AML-193 (cell line): ENCODE measurements at places on chromosomes 7 and 10.

DNA sequence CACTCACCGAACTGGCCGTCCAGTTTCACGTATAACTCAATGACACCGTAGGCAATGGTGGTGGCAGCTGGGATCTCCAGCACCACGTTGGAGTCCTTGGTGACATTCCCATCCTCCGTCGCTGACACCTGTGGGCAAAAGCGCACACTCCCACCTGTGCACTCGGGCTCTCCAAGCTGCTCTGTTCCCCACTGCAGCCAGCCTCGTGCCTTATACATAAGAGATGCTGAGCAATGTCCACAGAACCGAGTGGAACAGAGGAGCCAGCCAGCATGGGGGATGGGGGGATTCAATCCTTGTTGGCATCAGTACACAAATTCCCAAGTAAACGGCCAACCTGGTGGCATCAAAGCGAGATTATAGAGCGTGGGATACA, 40.0 kb downstream of the GSDME start:
- no peak for DNase-seq

DNA sequence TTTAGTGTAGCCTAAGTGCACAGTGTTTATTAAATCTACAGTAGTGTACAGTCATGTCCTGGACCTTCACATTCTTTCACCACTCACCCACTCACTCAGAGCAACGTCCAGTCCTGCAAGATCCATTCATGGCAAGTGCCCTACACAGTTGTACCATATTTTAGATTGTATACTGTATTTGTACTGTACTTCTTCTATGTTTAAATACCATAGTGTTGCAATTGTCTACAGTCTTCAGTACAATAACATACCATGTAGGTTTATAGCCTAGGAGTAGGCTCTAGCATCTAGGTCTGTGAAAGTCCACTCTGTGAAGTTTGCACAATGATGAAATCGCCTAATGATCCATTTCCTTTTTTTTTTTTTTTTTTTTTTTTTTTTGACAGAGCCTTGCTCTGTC, 12.0 kb downstream of the EEPD1 start:
- DNase-seq: peak; percentile 82

DNA sequence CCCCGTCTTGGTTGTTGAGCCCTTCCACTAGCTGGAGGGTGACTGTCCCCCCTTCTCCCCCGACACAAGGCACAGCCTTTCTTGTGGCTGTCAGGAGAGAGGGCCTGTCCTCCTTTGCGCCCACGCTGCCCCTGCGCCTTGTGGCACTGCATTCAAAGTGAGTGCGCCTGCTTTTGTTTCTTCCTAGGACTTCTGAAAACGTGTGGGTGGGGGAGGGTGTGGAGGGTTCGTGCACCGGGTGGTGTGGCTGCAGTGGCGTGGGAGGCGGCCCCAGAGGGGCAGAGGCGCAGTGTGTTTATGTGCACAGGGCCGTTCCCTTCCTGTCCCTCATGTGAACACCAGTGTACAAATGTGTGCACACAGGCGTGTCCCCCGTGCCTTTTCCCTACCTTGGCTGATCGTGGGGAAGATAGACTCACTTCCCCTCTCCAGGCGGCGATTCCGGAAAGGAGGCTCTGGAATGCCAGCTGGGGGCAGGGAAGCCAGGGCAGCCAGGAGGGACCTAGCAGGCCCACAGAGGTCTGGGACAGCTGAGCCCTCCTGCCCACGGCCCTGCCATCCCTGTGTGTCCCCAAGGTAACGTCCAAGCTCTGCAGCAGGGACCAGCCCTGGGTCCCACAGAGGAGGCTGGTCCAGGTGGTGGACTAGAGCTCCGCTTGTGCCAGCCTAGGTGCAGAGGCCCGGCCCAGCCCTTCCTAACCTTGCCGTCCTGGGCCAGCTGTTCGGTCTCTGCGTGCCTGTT, 88.8 kb downstream of the LHPP start:
- DNase-seq: no peak

DNA sequence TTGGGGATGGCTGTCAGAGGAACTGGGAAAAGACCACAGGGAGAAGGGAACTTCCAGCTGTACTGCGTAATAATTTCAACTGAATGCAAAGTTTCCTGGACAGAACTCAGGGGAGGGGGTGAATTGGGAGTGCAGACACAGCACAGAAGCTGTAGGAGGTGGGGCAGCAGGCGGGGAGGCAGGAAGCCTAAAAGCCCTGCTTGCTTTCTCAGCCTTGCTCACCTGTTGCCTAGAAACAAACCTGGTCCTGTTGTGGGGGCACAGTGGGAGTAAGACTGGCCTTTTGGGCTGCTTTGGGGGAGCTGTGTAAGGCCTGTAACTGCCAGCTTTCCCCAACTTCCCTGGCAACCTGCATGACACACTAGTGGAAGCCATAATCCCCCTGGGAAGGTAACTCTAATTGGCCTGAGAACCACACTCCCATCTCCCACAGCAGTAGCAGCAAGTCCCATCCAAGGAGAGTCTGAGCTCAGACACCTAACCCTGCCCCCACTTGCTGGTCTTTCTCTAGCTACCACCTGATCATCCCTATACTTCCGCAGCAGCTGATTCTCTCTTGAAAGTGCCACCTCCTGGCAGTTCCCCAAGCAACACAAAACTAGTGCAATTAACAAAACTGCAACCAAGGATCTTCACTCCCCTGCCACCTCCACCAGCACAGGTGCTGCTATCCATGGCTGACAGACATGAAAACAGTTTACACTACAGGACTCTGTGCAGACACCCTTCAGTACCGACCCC, 1239.3 kb downstream of the SORCS1 start:
- DNase-seq: no peak

DNA sequence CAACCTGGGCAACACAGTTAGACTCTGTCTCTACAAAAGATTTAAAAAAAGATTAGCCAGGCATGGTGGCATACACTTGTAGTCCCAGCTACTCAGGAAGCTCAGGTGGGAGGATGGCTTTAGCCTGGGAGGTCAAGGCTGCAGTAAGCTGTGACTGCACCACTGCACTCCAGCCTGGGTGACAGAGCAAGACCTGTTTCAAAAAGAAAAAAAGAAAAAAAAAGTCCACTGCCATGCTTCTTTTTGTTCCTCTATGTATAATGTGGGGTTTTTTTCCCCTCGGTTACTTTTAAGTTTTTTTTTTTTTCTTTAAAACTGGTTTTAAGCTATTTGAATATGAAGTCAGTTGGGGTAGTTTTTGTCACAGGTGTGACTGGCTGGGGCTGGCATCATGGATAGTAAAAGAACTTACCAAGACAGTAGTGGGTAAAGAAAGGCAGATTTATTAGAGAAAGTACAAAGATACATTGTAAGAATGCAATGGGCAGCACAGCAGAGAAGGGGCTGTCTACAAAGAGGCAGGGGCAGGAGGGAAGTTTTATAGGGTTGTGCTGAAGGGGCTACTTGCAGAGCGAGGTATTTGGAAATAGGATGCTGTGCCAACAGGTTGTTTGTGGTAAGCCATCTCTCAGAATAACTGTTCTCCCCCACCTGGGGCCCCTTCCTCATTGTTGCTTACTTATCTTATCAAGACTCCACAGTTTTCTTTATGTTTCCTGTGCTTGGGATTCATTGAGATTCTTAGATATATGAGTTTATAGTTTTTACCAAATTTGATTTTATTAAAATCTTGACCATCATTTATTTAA, 177.3 kb downstream of the PHTF2 start:
- DNase-seq: no peak

DNA sequence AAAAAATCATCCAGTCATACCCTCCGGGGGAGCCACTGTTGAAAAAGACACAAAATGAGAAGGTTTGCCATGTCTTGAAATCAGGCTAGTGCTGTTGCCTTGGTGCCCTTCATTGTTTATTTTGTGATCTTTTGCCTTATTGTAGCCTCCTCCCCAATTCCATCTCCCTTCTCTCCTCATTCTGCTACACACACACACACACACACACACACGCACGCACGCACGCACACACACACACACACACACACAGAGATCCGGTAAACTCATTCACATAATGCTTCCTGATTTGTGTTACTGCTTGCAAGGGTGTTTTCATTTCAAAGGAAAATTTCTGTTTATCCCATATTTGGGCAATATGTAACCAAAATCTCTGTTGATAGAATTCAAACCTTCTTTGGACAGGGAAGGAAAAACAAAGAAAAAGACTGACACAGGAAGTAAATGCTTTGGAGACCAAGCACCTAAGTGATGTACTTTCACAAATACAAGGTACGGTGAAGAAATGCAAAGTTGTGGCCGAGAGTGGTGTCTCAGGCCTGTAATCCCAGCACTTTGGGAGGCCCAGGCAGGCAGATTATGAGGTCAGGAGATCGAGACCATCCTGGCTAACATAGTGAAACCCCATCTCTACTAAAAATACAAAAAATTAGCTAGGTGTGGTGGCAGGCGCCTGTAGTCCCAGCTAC, 141.1 kb upstream of the CDK13 start:
- DNase-seq: no peak

DNA sequence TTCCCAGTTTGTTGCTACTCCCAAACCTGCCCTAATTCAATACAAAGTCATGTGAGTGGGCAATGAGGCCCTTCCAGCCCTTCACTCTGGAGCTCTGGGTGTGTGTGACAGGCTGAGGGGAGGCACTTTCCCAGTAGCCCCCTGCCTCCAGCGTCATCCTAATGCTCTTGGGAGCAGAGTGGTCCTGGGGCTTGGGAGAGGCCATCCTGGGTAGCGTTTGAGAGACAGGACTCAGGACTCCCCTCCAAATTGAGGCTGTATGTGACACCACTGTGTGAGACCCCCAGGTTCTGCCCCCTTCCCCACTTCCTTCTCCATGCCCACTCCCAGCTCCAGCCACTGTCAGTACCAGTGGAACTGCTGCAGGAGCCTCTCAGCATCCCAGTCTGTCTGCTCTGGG, 6.5 kb upstream of the CRYGN start:
- DNase-seq: no peak

DNA sequence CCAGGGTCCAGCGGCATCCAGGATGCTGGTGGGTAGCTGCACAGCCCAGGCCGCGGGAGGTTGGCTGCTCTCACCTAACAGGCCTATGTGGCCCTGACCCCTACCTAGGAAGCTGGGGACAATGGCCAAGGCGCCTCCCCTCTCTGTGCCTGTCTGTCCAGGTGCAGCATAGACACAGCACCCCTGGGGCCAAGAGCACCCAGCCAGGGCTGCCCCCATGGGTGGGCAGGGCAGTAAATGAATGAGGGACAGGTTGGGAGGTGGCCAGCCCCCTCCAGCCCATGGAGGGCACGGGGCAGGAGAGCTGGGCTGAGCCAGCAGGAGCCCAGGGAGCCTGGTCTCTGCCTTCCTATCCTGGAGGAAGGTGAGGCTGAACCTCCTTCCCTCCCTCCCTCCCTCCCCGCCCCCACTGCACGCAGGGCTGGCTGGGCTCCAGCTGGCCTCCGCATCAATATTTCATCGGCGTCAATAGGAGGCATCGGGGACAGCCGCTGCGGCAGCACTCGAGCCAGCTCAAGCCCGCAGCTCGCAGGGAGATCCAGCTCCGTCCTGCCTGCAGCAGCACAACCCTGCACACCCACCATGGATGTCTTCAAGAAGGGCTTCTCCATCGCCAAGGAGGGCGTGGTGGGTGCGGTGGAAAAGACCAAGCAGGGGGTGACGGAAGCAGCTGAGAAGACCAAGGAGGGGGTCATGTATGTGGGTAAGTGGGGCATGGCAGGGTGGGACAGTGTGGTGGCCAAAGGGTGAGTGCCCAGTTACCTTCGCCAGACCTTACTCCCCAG, at the start of gene SNCG:
Gene SNCG (plus strand): TSS at position 484 of the 785 bp plus-strand sequence. CDS start 99 bp downstream, at position 583.
- no peak for DNase-seq

DNA sequence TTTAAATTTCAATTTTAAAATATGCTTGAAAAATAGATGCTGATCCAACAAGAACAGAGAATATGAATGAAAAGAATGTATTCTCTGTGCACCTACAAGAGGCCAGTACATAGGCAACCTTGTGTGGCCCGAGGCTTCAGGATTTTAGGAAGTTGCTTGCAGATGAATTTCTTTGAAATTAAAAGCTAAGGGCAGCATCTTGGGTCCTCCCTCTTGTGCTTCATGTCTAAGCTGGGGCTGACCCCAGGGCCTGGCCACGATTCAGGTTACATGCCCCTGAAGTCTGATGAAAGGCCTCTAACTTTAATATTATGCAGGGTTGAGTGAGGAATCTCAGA, 138.9 kb downstream of the BMPER start:
- DNase-seq: no peak

DNA sequence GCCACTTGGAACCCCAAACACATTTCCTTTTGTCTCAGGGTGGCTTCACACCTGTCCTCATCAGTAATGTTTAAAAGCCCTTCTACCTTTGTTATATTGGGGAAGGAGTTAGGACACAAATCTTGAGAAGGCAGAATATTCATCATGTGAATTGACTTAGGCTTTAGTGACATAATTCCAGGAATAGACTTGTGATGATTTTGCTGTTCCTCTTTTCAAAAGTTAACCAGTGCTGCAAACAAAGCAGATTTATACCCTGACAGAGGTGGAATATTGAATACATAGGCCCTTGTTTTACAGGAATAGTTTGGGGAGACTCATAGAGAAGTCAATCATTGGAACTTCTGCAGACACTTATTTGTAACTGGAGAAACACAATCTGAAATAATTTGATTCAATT, 27.0 kb downstream of the ZNF786 start:
- no peak for DNase-seq

GRCh38 chr7:114835861-114836260, 86.0 kb upstream of the MDFIC start:
- no peak for DNase-seq

DNA sequence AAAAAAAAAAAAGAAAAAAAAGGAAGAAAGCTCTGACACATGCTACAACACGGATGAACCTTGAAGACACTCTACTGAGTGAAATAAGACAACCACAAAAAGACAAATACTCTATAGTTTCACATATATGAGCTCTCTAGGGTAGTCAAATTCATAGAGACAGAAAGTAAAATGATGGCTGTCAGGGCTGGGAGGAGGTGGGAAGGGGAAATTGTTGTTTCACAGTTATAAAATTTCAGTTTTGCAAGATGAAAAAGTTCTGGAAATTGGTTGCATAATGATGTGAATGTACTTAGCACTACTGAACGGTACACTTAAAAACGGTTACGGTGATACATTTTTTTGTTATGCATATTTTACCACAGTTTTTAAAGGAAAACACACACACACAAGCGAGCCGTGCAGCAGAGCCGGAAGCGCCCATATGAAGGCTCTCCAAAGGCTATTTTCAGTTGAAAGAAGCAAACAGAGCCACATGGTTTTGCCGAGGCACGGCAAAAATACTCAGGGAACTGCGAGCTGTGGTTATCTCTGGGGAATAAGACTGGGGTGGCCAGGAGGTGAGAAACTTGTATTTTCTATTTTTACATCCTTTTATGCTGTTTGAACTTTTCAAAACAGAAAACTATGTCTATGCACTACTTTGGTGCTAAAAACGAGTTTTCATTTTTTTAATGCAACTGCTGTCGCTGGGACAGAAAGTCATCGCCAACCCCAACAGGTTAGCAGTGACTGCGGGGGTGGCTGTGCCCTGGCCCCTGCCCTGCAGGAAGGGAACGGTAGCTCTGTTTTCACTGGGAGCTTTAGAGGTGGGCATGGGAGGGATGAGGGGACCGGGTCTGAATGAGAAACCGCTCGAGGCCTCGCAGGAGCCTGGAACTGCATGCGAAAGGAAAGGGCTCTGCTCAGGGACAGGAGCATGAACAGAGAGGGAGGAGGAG, 132.9 kb downstream of the OAT start:
- DNase-seq: peak; percentile 9

GRCh38 chr7:148563583-148564274, 26.8 kb upstream of the C7orf33 start:
- DNase-seq: no peak

- DNase-seq: no peak
Observed at GRCh38 chr7:41059796-41060195, 643.1 kb downstream of the INHBA start.
